ENCODE measurements at places on chromosomes 7 and 10.

GRCh38 chr10:133353988-133354605 is 3.7 kb downstream of the FUOM start:
- no peak for DNase-seq

DNA sequence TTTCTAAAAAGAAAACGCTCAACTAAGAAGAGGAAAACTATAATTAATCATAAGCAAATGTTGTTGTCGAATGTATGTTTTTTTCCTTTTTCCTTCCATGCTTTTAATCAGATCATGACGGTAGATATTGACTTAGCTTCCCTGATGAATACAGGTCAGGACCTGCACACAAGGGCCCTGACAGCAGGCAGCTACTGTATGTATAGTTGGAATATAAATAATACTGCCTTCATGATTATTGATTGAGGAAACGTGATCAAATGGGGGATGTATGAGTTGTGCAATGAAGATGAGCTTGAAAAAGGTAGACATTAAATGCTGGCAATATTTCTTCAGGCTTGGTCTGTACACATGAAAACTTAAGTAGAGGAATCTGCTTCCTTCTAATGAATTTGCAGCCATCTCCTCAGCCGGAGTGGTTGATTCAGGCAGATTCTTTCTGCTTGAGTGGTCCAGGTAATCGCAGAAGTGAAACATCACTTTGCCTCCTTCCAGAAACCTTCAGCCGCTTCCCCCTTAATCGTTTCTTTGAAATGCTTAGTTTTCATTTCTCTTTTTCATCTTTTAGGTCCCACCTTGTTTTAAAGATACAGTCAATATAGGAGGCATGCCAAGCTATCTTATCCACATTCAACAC is 656.5 kb downstream of the SDK1 start:
- DNase-seq = no peak

DNA sequence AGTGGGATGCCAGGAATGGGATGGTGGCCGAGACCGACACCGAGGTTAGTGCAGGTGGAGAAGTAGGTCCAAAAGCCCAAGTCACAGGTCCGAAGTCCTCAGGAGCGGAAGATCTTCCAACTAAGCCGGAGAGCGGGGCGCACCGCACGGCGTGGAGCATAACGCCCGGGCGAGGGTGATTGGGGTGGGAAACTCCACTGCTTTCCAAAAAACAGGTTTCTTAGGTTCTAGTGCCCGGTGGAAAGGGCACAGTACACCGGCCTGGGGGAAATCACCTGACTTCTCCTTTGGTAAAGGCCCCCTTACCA is 11.4 kb upstream of the SPAG6 start:
- DNase-seq = no peak

DNA sequence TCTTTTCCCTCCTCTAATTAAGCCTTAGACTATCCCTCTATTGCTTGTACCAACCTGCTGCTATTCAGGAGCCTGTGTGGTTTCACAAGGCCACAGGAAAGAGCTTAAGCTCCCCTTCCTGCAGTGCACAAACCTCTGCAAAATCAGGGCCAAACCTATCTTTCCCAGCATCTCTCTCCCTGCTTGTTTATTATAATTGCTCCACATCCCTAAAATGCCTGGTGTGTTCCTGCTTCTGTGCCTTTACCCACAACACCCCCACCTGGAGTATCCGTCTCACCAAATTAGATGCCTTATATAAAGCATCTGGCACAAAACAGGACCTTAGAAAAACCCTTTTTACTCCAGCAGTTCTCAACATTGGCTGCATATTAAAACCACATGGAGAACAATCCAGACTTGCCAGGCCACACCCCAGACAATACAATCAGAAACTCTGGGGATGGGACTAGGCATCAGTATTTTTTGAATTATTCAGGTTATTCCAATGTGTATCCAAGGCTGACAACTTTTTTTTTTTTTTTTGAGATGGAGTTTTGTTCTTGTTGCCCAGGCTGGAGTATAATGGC is 16.7 kb downstream of the SEC31B start:
- no peak for DNase-seq

GRCh38 chr10:61633665-61634064 is 29.1 kb upstream of the CABCOCO1 start:
- no peak for DNase-seq

DNA sequence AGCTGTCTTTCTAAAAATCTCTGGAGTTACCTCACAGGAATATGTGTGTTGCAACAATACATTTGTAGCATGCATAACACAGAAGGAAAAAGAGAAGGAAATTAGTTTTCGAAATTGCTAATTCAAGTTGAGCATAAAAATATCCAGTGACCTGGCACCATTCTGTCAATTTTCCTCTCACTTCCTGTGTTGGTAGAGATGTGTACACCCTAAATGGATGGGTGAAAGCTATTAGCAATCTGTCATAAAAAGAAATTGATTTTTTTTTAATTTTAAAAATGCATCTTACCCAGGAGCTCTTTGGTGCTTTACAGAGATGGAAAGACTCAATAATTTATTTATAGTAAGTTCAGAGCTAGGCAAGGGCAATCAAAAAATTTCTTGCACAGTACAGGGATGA is 333.3 kb upstream of the TMEM229A start:
- DNase-seq = no peak

GRCh38 chr10:6008497-6009142 is 31.3 kb upstream of the IL15RA start:
- DNase-seq = no peak

- DNase-seq = no peak
Measured at GRCh38 chr10:33145451-33146188, 187.6 kb upstream of the ITGB1 start.

DNA sequence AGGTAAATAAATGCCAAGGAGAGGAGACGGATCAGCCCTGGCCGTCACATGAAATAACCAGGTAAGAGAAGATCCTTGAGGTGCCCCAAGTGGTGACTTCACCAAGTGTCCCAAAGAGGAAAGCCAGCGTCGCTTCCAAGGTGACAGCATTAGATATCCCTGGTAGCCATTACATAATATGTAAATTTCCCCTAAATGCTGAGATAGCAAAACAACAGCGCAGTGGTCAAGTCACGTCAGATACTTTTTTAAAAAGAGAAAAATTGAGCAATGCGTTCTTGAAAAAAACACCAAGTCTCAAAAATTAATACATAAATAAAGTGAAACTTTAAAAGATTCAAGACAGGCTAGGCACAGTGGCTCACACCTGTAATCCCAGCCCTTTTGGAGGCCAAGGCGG is 100.2 kb downstream of the HTR5A start:
- no peak for DNase-seq
